ENCODE measurements at places on chromosomes 16 and 17.

DNA sequence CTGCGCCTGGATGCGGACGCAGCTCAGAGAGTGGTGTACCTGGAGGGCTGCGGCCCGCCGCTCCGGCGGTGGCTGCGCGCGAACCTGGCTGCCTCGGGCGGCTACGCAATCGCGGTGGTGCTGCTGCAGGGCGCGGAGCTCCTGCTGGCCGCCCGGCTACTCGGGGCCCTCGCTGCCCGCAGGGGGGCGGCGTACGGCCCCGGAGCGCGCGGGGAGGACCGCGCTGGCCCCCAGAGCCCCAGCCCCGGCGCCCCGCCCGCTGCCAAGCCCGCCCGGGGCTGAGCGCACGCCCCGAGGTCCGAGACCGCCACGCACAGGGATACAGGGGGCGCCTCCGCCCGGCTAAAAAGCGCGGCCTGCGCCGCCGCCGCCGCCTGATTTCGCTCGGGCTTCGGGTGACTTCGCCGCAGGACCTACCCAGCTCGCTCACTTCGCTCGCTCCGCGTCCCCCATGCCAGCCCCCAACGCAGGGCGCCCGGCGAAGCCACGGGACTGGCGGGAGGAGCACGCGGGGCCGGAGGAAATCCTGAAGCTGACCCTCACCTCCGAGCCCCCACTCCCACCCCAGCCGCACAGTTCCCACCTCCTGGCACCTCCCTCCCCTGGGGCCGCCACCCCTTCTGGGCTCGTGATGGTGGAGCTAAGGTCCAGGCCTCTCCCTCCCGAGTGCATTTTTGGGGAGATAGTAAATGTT lies 8.2 kb downstream of the PDE6G start:
- DNase-seq = no peak

DNA sequence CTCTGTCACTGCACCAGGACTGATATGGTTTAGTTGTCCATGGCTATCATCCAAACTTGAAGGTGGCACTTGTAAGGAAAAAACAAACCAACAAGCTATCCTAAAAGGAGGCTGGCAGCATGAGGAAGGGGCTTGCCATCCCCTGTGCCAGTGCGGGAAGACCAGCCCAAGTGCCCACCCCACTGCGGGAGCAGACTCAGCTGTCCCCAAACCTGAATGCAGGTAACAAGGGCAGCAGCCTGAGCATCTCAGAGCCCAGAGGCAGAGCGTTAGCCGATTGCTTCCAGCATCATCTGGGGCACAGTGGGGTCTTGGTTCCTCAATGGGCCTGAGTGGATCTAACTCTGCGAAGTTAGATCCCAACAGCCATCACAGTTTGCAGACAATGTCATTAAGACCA lies 29.2 kb upstream of the C16orf78 start:
- no peak for DNase-seq

DNA sequence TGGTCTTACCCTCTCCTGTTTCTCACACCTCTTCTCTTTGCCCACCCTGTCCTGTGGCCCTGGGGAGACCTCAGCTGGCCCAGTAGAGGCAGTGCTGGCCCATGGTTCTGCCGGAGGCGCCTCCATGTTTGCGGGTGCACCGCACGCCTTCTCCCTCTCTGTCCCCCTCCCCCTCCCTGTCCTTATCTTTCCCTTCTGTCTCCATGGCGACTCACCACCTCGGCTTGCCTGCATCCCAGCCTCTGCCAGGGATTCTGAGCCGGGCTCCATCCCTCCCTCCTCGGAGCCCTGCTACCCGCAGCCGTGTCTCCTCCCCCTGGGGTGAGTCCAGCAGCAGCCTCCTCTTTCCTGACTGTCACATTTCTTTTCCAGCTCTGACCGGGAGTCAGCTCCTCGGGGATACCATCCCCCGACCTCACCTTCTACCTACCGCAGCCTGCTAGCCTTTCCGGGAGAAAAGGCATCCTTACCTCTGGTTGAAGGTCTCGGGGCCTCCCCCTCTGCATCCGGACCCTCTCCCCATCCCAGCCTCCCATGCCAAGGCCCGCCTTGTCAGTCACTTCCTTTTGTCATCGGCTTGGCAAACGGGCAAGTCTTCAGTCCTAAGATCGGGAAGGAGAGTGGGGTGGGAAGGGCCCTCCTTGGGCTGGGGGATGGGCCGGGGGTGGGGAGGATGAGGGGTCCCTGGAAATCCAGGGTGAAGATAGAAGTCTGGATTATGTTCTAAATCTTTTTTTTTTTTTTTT lies at the start of gene RNF112:
RNF112 (plus strand) TSS at position 358 of the 746 bp plus-strand sequence; CDS start at position 535, 177 bp downstream.
- no peak for DNase-seq

DNA sequence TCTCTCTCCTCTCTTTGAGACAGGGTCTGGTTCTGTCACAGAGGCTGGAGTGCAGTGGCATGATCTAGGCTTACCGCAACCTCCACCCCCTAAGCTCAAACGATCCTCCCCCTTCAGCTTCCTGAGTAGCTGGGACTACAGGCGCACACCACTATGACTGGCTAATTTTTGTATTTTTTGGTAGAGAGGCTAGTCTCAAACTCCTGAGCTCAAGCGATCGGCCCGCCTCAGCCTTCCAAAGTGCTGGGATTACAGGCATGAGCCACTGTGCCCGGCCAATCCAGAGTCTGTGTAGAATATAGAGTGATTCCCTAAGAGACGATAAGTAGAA lies 65.8 kb upstream of the RPH3AL start:
- DNase-seq = no peak

- no peak for DNase-seq
These were observed 10.2 kb downstream of the ZC3H18 start for GRCh38 chr16:88580371-88580770.

GRCh38 chr17:44214896-44215295 lies 4.6 kb downstream of the UBTF start:
- no peak for DNase-seq

- peak; percentile 13 for DNase-seq
These were observed 13.4 kb downstream of the HSPB9 start for GRCh38 chr17:42135664-42136653.
